Peyer's patch (tissue), 4 donors: ENCODE measurements at places on chromosomes 2 and 18. TPM values are rescaled to one million over a fixed set of nuclear protein-coding genes. Genes with fewer than 3 reads are reported as not detected.

Gene GNAL
- 4.6 TPM for total RNA-seq

Gene COL4A3
- total RNA-seq, result 13.4 TPM

DNA sequence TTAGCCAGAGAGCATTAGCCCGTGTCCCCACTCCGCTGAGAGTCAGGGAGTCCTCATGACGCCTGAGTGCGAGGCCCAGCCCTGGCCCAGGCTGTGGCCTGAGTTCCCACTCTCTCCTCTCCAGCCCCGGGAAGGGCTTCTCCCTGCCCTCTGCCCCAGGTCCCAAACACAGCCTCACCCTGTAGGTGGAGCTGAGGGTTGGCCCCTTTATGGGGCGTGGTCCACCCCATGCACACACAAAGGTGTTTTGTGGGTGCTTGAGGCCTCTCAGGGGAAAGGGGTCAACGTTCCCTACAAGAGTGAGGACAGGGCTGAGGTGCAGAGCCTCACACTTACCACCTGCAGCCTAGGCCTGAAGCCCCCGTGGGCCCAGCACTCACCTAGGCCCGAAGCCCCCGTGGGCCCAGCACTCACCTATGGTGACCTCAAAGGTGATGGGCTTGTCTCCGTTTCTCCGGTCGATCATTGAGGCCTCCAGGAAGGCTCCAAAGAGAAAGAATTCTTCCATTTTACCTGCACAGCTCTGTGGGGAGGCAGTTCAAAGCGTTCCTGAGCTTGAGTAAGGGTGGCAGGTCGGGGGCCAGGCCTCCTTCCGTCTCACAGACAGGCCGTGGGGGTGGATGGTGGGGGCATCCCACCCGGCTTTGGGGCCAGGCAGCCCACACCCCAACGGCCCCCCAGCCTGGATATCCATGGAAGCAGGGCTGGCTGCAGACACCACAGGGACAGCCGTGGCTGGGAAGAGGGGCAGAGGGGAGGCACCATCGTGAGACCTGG, 2.1 kb upstream of the OTOF start:
- H3K4me3 ChIP-seq, result no peak overlapping the region
- H3K27me3 ChIP-seq, result no peaks in the 10 kb centered on the region
- no peaks in the 10 kb centered on the region for H3K36me3 ChIP-seq
- H3K27ac ChIP-seq, result no peak overlapping the region
- no peak for DNase-seq

- H3K4me3 ChIP-seq, result no peak overlapping the region
- no peak for DNase-seq
- no peaks in the 10 kb centered on the region for H3K4me1 ChIP-seq
- no peaks in the 10 kb centered on the region for H3K36me3 ChIP-seq
- H3K27me3 ChIP-seq, result no peaks in the 10 kb centered on the region
- no peak overlapping the region for H3K27ac ChIP-seq
Observed at GRCh38 chr2:195312662-195313061, 344.4 kb upstream of the SLC39A10 start.

DNA sequence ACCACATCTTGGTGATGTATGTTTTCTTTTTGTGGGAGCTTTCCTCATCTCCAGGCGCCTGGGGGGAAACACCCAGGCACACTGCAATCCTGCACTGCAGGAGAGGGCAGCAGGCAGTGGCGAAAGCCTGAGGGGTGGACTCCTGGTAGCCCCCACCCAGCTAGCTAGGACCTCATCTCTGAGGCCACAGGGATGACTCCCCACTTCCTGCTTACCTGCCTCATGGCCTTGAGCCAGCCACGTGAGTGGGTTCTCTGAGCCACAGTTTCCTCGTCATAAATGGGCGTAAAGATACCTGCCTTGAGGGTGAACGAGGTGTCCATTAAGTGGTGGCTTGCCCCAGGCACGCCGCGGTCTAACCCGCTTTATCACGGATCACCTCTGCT, 19.1 kb downstream of the TRAF3IP1 start:
- no peaks in the 10 kb centered on the region for H3K36me3 ChIP-seq
- no peak overlapping the region for H3K4me3 ChIP-seq
- H3K27me3 ChIP-seq, result no peaks in the 10 kb centered on the region
- DNase-seq, result no peak
- no peaks in the 10 kb centered on the region for H3K4me1 ChIP-seq
